Osteoblast (primary cell): ENCODE measurements at places on chromosomes 1 and 21. TPM values are rescaled to one million over a fixed set of nuclear protein-coding genes. Genes with fewer than 3 reads are reported as not detected.

Gene AUNIP
- total RNA-seq: 0.72 and 0.88 TPM in 2 replicates

Gene C1orf115
- 0.29 and 0.36 TPM in 2 replicates for total RNA-seq

Gene SPATA6
- total RNA-seq: 7.6 and 9.7 TPM in 2 replicates

Gene HES2
- total RNA-seq: not detected in 2 replicates

Gene F13B
- under 0.01 TPM in 1 of 2 replicates, not detected in the other for total RNA-seq

Gene CD247
- total RNA-seq: not detected in 2 replicates

Gene SH2D2A
- 0.29 and 0.36 TPM in 2 replicates for total RNA-seq

Gene SLC22A15
- total RNA-seq: 14.5 and 16.2 TPM in 2 replicates

Gene CASQ2
- total RNA-seq: not detected in 2 replicates

Gene IL10
- not detected in 2 replicates for total RNA-seq

Gene ERRFI1
- 60.4 and 69.5 TPM in 2 replicates for total RNA-seq

Gene C1orf141
- not detected in 2 replicates for total RNA-seq

Gene PRAMEF5
- total RNA-seq: not detected in 2 replicates

Gene VANGL2
- total RNA-seq: under 0.01 TPM in 1 of 2 replicates, not detected in the other

Gene CORT
- total RNA-seq: 0.29 and 0.36 TPM in 2 replicates

Gene ETV3
- 13.0 and 14.8 TPM in 2 replicates for total RNA-seq

Gene SLC44A5
- under 0.01 and 0.36 TPM in 2 replicates for total RNA-seq

Gene PARK7
- 158 and 168 TPM in 2 replicates for total RNA-seq

Gene LPAR3
- 0.29 TPM in 1 of 2 replicates, not detected in the other for total RNA-seq

Gene E2F2
- total RNA-seq: under 0.01 and 0.29 TPM in 2 replicates

Gene RNF187
- total RNA-seq: 46.0 and 52.5 TPM in 2 replicates

Gene CYP4A22
- not detected in 2 replicates for total RNA-seq

Gene SPATA21
- not detected in 2 replicates for total RNA-seq

Gene HPDL
- 0.36 and 0.59 TPM in 2 replicates for total RNA-seq

Gene CHI3L2
- 2.4 and 2.9 TPM in 2 replicates for total RNA-seq

Gene MCOLN2
- 0.88 and 1.8 TPM in 2 replicates for total RNA-seq

Gene PIGR
- total RNA-seq: not detected in 2 replicates

Gene CLDN17
- total RNA-seq: not detected in 2 replicates

Gene CNIH3
- total RNA-seq: 3.6 and 9.7 TPM in 2 replicates

Gene PROK1
- total RNA-seq: not detected in 2 replicates

Gene RNU1-1
- total RNA-seq: under 0.01 TPM in 1 of 2 replicates, not detected in the other

Gene CYP2J2
- not detected in 2 replicates for total RNA-seq

Gene CCDC185
- total RNA-seq: not detected in 2 replicates

Gene FHAD1
- total RNA-seq: 0.72 and 1.8 TPM in 2 replicates

Gene SIKE1
- 52.5 and 56.3 TPM in 2 replicates for total RNA-seq

Gene GPR37L1
- not detected in 2 replicates for total RNA-seq

Gene NKAIN1
- not detected in 2 replicates for total RNA-seq

Gene ADAMTS4
- 1.4 and 3.5 TPM in 2 replicates for total RNA-seq

Gene SLC35F3
- total RNA-seq: not detected in 2 replicates

Gene ESRRG
- total RNA-seq: under 0.01 TPM in 1 of 2 replicates, not detected in the other

Gene WNT3A
- total RNA-seq: not detected in 2 replicates

Gene LCE1A
- total RNA-seq: not detected in 2 replicates

Gene CHIA
- total RNA-seq: not detected in 2 replicates

Gene USH2A
- total RNA-seq: under 0.01 and 0.29 TPM in 2 replicates

Gene CLCNKB
- total RNA-seq: 0.29 and 0.36 TPM in 2 replicates

Gene CCDC30
- 4.0 and 4.7 TPM in 2 replicates for total RNA-seq

Gene IGSF21
- not detected in 2 replicates for total RNA-seq

Gene SOD1
- total RNA-seq: 187 and 207 TPM in 2 replicates

Gene TMPRSS15
- not detected in 2 replicates for total RNA-seq

Gene ERICH3
- total RNA-seq: not detected in 2 replicates

Gene FALEC
- 0.36 TPM in 1 of 2 replicates, not detected in the other for total RNA-seq

Gene L1TD1
- total RNA-seq: 0.29 TPM in 1 of 2 replicates, not detected in the other
